ACHN (cell line): ENCODE measurements at places on chromosomes 5 and 9.

GRCh38 chr9:77595426-77596095, 52.6 kb downstream of the GNA14 start:
- DNase-seq: no peak

DNA sequence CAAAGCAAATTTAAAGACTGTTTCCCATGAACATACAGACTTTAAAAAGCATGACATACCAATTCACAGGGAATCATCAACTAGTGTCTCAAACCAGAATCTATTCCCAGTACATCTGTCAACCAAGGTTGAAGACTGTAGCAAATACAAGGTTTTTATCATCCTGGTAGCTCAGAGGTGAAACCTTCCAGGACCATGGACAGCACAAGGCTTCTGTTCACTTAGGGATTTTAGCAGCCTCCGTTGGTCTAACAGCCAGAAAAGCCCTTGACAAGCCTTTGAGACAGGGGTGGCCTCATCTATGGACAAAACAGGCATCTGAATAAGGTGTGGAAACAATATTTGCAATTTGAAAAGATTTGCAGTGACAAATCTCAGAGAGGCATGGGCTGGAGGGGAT, 119.0 kb downstream of the TRIM32 start:
- peak; percentile 26 for DNase-seq

DNA sequence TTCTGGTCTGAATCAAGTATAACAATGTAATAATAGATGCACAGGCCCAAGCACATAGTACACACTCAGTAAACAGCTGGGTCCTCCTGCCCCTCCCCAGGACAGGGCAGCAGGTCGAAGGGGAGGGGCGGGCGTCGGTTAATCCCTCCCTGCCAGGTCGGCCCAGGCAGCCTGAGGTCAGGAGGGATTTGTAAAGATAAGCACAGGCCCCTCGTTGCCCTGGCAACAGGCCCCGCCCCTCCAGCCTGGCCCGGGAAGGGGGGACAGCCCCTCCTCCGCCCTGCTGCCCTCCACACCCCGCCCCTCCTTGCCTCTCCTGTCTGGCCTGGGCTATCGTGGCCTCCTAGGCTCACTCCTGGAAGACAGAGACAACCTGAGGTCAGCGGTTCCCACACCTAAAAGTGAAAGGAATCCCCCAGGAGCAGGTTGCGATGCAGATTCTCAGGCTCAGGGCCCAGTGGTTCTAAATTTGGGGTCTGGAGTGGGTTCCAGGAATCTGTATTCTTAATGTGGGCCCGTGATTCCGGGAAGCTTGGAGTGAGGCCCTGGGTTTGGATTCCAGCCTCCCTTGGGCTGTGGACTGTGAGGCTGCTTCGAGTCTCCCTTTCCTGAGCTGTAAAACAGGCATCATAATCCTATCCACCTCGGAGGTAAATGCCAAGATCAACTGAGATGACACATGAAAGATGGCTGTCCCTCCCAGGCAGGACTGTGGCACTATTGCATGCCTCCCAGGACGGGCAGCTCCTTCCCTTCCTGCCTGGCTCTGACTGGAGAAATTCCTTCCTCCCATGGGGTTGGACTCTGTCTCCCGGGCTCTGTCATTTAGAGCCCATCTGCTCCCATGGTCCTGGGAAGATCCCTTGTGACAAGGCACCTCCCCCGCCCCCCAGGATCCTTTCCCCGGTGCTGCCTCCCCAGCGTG, 4.4 kb downstream of the CRB2 start:
- no peak for DNase-seq

GRCh38 chr9:38727497-38728001, 7.6 kb upstream of the FAM240B start:
- peak; percentile 22 for DNase-seq

DNA sequence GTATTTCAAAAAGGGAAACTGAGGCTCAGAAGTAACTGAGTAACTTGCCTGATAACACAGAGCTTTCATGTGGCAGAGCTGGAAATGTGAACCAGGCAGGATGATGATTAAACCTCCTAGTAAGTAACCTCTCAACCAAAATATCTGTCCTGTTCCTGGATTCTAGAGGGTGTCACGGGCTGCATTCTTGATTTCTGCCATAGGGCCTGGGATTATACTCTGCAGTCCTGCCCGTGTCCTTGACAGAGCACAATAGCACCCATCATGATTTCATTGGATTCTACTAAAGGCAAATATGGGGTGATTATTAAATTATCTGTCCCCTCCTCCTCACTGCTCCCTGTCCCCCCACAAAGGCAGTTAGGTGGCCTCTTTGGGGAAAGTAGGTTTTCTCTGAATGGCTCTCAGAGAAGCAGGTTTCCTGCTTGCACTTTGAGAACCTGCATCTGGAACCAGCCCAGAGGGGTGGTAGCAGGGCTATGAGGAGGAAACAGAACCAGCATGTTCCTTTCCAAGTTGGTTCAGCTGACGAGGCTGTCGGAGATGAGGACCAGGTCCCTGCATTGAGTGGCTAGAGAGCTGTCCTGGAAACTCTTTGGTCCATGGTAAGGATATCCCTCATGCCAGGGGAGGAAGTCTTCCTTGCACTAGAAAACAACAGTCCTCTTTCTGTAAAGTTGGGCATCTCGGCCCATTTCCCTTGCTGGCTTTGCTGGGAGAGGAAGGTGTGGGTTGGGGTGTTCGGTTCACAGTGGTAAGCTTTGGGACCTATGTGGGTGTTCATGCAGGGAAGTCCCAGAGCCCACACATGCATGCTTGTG, 36.6 kb downstream of the PPARGC1B start:
- no peak for DNase-seq
